Body of pancreas (tissue), 4 donors: ENCODE measurements at places on chromosomes 2 and 18.

GRCh38 chr2:69095305-69095704 is 82.3 kb downstream of the ANTXR1 start:
- no peak for DNase-seq

GRCh38 chr2:12299431-12299830 is 417.3 kb upstream of the TRIB2 start:
- no peak for DNase-seq

GRCh38 chr18:8354304-8354703 is 254.9 kb upstream of the RAB12 start:
- no peak for DNase-seq

DNA sequence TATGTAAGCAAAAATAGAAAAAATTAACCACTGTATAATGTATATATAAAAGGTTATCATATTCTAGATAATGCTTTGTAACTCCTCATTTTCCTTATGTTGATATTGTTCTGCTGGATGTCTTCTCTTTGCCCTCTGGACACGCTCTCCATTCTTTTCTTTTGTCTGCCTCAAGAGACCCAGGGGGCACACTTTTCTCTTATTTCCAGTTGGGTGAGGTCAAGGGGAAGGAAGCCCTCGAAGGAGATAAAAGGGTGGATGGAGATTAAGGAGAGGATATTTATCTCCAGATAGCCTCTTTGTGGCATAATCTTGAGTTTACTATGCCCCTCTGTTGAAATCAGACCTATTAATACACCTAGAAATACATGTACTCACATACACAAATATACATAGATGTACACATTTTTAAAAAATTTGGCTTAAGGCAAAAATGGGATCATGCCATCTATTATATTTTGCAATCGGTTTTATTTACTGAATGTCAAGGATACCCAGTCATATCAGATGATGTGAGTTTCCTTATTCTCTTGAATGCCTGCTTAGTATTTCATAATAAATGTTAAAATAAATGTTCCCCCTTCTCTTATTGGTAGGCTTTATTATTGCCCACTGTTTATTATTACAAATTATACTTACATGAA is 65.3 kb downstream of the LCLAT1 start:
- DNase-seq = no peak

DNA sequence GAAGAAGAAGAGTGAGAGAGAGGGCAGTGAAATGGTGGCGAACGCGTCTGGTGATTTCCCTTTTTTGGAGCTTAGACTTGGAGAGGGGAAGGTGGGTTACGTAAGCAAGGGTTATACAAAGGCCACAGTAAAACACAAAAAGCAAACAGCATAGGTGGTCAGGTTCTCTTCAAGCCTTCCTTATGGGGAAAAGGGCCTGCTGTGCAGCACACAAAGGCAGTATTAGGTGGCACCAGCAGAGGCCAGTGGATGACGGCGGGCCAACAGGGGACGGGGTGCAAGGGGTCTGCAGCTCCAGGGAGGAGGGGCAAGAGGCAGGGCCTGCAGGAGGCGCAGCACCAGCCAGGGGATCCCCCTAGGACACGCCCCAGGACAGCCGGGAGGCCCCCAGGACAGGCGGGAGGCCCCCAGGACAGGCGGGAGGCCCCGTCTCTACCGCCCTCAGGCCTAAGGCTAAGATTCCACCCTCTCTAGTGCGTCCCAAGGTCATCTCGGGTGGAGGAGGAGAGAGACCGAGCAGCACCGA is 32.6 kb upstream of the NPC1 start:
- no peak for DNase-seq

- DNase-seq = no peak
These were observed 137.6 kb upstream of the ALPP start for GRCh38 chr2:232240906-232241305.

DNA sequence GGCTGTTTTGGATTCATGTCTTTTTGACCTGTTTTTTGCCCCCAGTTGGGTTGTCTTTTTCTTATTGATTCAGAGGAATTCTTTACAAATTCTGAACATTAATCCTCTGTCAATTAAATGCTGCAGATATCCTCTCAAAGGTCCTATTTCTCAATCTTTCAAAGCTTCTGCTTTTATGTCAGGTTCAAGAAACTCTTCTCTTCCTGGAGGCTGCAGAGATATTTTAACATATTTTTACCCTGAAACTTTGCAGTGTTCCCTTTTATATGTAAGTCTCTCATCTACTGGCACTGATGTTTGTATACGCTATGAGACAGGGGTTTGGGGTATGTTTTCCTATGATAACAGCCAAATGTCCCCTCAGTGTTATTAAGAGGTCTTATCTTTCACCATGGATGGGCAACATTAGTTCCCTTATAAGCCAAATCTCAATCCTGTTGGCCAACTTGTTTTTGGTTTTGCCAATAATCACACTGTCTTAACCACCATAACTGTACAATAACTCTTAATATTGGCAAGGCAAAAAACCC is 159.3 kb downstream of the HDAC4 start:
- DNase-seq = no peak

DNA sequence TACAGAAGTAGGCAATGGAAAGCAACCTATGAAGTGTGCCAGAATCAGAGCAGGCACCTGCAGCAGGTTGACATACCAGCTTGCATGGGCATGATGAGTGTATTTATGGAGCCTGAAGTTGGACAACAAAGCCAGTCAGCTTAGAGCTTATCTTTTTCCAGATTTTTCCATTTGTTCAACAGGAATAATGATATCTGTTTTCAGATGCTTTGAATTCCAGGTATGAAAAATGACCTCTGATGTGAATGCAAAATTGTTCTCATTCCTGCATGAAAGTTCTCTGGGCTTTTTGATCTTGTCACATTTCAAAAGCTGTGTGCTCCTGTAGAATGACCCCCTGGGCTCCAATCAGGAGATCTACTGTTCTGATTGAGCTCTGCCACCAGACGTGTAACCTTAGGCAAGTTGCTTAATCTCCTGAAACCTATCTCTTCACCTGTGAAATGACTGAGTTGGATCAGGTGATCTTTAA is 38.2 kb upstream of the VIT start:
- no peak for DNase-seq
